Activated effector memory CD4-positive, alpha-beta T cell treated with Interleukin-2 at 50 U/mL for 16 hours (primary cell): ENCODE measurements at places on chromosomes 12 and 14.

DNA sequence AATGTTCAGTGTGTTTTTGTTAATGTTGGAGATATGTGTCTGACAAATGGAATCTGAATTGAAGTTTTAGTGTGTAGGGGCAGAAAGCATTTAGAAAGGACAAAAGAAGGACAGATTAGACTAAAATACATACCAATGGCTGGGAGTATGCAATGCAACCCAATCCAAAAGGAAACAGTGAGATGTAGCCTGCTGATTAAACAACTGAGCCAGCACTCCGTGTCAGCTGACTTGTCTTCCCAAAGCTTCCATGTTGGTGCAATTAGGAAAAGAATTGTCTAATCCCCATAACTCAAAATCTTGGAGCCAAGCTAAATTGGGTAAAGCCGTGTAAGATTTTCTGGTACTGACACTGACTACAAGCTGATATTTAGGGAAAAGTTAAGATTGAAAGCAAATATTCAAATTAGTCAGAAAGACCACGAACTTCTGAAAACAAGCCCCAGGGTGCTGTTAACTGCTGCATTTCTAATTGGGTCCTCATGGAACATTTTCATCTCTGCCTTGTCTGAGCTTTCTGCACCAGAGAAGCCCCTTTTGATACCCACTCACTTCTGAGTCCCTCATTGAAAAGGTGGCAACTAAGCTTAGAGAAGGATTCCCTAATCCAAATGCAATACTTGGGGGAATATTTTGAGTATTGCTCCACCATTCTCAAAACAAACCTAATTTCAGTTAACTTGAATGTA, 109.1 kb downstream of the DAD1 start:
- DNase-seq, result no peak

GRCh38 chr14:94702629-94703028, 67.3 kb downstream of the GSC start:
- DNase-seq, result no peak

- no peak for DNase-seq
Measured at GRCh38 chr14:52686176-52686575, 9.2 kb downstream of the ERO1A start.

- DNase-seq, result no peak
Measured at GRCh38 chr14:104421892-104422828, 157.4 kb upstream of the C14orf180 start.

DNA sequence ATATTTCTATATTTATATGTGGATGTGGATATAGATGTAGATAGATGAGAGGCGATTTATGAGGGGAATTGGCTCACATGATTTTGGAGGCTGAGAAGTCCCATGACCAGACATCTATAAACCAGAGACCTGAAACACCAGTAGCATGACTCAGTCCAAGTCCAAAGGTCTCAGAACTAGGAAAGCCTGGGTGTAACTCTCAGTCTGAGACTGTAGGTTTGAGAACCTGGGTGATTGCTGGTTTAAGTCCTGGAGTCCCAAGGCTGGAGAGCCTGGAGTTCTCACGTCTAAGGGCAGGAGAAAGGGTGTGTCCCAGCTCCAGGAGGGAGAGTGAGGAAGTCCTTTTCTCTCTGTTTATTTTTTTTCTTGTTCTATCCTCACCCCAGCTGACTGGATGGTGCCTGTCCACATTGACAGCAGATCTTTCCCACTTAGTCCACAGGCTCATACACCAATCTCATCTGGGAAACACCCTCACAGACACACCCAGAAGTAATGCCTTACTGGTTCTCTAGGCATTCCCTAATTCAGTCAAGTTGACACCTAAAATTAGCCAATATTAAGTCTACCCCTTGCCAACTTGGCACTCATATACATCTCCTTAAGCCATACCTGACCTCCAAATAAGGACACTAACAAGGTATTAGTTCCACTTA, 45.4 kb downstream of the EMP1 start:
- no peak for DNase-seq

- DNase-seq, result no peak
Measured at GRCh38 chr12:69821456-69822159, 3.4 kb upstream of the MYRFL start.

DNA sequence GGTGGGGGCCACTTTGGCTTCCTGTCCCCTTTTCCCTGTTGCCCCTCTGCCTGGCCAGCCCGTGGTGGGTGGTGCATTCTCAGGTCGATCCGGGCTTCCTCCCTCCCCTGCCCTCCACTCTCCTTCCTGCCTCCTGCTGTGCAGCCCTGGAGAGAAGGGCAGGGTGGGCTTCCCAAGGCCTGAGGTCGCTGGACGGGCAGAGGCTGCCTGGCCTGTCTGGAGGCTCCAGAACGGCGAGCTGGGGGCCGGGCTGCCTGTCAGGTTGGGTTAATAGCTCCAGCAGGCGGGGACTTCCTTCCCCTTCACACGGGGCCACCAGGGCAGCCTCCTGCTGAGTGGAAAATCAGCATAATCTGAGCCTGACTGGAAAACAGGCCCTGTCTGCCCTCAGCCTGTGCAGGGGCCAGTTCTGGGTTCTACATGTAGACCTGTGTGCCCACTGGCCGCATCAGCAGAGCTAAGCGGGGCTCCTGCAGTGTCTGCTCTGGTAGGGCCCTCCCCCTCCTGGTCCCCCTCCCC, 11.3 kb downstream of the KIF26A start:
- no peak for DNase-seq

- no peak for DNase-seq
Measured at GRCh38 chr12:14473707-14474287, 93.9 kb downstream of the PLBD1 start.

DNA sequence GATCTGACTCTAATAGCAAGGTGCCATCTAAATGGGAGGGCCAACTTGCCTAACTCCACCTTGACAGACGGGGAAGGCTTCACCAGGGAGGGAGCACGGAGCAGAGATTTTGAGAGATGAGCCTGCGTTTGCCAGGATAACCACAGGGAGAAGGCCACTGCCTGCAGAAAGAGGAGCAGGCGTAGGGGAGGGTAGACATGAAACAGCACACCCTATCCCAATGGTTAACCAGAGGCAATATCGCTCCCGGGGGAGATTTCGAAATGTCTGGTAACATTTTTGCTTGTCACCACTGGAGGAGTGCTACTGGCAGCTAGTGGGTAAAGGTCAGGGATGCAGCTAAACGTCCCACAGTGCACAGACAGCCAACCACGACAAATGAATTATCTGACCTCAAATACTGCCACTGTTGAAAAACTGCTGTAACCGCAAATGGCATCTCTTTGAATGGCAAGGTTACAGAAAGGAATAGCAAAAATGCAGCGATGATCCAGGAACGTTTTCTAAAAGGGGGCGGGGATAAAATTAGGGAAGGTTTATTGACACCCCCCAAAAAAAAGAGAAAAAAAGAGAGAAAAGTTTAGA, 126.0 kb upstream of the ATF7IP start:
- DNase-seq, result no peak

GRCh38 chr14:94904636-94905035, 134.7 kb upstream of the GSC start:
- DNase-seq, result no peak

DNA sequence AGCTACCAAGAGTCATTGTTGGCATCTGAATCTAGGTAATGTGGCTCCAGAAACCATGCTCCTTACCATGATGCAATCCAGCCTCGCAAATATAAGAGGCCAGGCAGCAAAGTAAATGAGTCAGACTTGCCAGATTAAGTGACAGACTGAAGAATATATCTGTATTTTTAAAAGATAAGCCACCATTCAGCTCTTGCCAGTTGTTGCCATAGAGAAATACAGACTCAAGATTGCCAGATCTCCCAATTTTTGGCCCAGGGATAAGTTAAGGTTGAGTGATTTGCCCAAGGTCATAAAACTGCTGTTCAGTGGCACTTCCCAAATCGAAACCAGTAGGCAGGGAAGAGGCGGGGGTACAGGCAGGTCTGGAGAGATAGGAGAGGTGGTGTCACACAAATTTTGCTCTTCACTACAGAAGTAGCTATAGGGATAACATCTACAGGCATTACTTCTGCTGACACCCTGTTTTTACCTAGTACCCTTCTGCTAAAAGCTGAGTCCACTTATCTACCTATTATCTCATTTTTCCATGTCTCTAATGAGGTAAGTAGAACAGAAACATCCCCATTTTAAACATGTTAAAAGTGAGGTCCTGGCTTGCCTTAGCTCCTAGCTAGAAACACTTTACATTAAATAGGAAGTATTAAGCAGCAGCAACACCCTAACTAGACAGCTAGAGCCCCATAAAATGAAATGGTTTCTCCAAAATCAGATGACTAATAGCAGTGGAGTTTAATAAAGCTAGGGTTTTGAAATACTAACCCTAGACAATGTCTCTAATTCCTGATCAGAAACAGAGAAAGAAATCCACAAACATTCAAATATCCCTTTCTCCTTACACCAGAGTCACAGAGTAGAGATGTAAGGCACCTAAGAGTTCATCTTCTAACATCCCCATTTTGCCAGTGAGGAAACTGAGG, 19.5 kb downstream of the DCAF5 start:
- no peak for DNase-seq

DNA sequence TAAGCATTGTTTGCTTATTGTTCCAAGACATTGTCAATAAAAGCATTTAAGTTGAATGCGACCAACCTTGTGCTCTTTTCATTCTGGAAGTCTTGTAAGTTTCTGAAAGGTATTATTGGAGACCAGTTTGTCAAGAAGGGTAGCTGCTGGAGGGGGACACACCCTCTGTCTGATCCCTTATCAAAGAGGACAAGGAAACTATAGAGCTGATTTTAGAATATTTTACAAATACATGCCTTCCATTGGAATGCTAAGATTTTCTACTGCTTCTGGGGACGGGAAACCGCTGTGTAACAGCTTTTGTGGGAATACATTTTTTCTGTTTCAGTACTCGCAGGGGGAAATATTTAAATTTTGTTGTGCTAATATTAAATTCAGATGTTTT, 3.5 kb downstream of the FOS start:
- no peak for DNase-seq

GRCh38 chr14:68284834-68285233, 465.3 kb downstream of the RAD51B start:
- no peak for DNase-seq
